NB4 (cell line): ENCODE measurements at places on chromosomes 5 and 9.

DNA sequence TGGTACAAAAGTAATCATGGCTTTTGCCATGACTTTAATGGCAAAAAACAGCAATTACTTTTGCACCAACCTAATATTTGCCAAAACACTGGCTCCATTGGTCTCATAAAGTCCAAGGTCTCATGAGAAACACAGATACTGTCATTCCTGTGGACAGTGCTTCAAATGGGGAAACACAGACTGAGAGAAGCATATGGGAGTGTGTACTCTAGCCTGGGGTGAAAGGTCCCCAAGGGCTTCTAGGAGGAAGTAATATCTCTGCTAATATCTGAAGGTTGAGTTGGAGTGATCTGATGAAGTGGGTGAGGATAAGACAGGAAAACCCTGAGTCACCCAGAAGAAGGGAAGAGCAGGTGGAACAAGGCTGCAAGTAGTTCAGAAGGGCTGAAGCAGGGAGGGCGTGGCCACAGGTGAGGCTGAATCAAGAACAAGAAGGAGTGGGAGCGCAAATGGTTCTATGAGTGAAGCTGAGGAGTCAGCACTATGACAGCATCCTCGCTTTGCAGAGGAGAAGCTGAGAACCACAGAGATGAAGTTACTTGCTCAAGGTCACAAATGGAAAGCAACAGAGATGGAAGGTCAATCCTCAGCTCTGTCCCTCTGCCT lies 164.1 kb downstream of the ASTN2 start:
- peak; percentile 3 for DNase-seq

DNA sequence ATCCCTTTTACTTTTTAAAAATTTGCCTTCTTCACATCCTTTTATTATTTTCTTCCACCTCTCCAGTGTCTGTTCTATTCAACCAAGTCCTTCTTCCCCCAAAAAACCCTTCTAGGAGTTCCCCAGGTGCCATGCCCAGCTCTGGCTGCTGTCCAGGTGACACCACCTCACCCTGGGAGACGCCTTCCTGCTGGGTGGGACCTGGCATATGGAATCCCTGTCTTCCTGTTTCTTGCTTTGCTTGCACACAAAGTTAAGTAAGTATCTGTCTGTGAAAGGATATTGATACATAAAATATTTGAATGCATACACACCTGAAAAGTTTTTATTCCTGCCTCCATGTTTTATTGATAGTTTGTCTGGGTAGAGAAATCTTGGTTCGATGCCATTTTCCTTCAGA lies 23.1 kb upstream of the MED10 start:
- no peak for DNase-seq

DNA sequence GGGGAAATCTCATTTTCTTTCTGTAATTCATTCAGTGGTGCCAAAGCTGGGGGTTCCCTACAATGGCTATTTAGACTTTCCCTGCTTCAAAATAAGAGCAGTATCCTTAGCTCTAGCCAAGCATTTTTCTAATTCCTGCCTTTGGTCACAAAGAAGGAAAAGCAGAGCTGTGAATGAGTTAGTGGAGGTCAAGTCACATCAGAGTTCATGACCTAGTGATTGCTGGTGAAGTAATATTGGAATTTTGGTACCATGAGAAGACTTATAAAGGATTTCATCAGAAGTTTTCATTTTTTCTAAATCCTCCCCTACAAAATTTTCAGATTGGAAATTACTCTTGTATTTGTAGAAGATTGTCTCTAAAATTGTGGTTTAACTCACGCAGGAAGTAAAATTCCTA lies 28.0 kb downstream of the DNAJC21 start:
- DNase-seq: no peak

DNA sequence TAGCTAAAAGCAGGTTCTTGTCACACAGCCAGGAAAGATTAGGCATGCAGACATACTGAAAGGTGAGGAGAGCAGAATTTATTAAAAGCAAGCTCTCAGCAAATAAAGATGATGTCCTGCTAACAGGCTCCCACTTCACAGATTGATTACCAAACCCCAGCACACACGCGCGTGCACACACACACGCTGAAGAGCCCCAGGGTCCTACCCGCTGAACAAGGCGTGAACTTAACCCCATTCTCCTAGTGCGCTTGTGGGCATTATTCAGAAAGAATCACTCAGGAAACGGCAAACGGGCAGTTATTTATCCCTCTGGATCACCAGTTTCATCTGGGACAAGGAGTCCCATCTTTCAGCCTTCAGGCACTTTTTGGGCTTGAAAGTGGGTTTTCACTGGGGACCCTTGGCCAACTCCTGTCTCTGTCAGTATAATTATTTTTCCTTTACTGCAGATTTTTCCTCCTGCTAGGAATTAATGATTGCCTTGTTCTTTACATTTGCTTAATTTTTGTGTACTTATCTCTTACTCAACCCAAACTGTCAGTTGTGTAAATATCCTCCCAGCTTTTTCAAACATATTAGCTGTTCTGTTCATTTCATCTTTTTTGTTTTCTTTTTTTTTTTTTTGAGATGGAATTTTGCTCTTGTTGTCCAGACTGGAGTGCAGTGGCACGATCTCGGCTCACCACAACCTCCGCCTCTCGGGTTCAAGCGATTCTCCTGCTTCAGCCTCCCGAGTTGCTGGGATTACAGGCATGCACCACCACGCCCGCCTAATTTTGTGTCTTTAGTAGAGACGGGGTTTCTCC lies 92.6 kb downstream of the RIC1 start:
- no peak for DNase-seq
